ENCODE measurements at places on chromosomes 11 and 22. TPM values are rescaled to one million over a fixed set of nuclear protein-coding genes. Genes with fewer than 3 reads are reported as not detected.

- no peak for DNase-seq
- H3K36me3 ChIP-seq: no peaks in the 10 kb centered on the region
- no peaks in the 10 kb centered on the region for H3K27me3 ChIP-seq
- no peak overlapping the region for H3K27ac ChIP-seq
Observed at GRCh38 chr11:64566915-64567891, 23.8 kb upstream of the SLC22A12 start.

SLC16A8 gene
- 0.81 TPM for total RNA-seq

OR5P2 gene
- total RNA-seq: not detected

C11orf97 gene
- not detected for total RNA-seq
